NAMALWA (cell line): ENCODE measurements at places on chromosomes 7 and 10.
A peak's percentile ranks its signal among the peaks of the same experiment; 100 is the strongest.

GRCh38 chr10:69801094-69801433, 642 bp upstream of the COL13A1 start:
- DNase-seq: peak; percentile 60

GRCh38 chr7:3914051-3914775, 613.2 kb downstream of the SDK1 start:
- no peak for DNase-seq

- DNase-seq: no peak
Observed at GRCh38 chr7:100949227-100949932, at the start of gene MUC3A. Gene MUC3A (plus strand): TSS chr7:100949534. CDS start chr7:100949625, 91 bp downstream.

- DNase-seq: no peak
Observed at GRCh38 chr7:90387470-90388240, 15.6 kb upstream of the CLDN12 start.

- no peak for DNase-seq
Observed at GRCh38 chr10:97949462-97949861, 81.0 kb downstream of the CRTAC1 start.

GRCh38 chr10:124448696-124449169, 1.1 kb downstream of the NKX1-2 start:
- no peak for DNase-seq

DNA sequence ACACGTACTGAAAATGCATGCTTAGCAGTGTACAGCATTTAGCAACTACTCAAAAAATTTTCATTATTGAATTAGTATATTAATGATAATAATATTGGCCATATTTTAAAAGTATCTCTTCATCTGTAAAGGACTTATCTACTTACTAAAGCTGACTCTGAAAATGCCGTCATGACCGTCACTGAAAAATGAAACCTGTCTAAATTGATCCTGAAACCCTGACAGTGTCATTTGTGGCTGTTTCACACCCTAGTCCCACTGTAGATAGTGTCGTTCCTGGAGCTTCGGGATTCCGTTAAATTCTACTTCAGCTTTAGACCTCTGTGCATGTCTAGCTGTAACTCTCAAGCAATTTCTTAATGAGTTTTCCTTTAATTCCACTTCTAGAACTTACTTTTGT, 35.8 kb upstream of the EZH2 start:
- DNase-seq: no peak

DNA sequence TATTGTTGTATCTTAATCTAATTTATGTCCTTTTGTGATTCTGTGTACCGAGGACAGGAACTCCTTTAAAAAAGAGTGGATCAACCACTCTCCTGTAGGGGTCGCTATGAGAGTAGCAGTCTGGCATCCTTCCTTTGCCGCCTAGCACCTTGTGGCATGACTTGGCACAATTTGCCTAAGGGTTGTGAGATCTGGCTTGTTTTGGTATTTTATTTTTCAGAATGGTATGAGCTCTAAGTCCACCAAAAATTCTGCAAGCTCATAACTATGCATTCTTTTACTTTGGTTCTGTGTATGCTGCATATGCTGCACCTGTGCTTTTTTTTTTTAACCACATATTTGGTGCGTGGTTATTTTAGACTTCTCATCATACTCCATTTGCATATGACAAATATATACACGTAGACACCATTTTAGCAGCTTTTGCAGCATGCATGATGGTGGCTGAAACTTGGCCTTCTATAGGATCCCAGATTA, 112.8 kb downstream of the CDK14 start:
- DNase-seq: peak; percentile 97

DNA sequence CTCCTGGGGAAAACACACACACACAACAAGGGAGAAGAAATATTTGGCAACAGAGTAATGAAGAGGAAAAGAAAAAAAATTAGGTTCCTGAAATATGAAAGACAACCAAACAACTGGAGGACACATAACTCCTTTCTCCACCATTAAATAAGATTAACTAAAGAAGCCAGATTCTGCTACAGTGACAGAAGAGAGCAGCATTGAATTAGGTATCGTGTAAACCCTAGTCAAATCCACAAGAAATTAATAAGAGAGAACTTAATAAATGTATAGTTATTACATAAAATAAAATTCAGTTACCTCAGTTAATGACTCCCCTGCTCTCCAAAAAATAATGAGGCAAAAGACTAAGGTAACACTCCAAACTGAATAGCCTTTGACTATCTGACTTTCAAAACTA, 306.7 kb downstream of the CRPPA start:
- DNase-seq: peak; percentile 11

DNA sequence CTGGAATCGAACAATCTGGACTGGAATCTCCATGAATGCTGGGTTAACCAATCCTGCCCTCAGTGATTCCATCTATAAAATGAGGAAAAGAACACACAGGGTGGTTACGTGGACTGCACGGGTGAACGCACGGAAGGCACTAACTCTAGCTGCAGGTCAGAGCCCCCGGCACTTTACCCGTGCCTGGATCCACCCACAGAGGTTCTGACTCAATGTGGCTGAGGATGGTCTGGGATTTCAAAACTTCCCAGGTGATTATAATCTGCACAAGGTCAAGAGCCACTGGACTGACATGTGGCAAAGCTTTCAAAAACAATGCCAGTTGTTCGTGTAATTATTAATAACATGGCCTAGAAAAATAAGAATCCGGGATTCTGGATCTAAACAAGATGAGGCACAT, 29.2 kb downstream of the KIAA1549 start:
- DNase-seq: no peak

- DNase-seq: no peak
Observed at GRCh38 chr7:155562106-155562505, 15.7 kb upstream of the CNPY1 start.

GRCh38 chr7:28062197-28062991, 118.2 kb downstream of the JAZF1 start:
- peak; percentile 89 for DNase-seq

DNA sequence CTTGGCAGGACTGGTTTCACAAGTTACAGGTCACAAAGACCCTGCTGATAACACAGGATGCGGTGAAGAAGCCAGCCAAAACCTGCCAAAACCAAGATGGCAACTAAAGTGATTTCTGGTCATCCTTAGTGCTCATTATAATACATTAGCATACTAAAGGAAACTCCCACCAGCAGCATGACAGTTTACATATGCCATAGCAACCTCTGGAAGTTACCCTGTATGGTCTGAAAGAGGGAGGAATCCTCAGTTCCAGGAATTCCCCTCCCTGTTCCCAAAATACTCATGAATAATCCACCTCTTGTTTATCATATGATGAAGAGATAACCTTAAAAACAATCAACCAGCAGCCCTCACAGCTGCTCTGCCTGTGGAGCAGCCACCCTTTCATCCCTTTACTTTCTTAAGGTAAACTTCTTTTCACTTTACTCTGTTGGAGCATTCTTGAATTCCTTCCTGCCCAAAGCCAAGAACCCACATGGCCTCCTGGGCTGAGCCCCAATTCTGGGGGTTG, 21.9 kb downstream of the DPY19L1 start:
- no peak for DNase-seq

- DNase-seq: no peak
Observed at GRCh38 chr10:129194181-129194870, 272.7 kb upstream of the MGMT start.

GRCh38 chr10:59887006-59887405, 19.4 kb downstream of the CCDC6 start:
- no peak for DNase-seq

GRCh38 chr10:130021383-130021950, 57.4 kb upstream of the EBF3 start:
- no peak for DNase-seq

DNA sequence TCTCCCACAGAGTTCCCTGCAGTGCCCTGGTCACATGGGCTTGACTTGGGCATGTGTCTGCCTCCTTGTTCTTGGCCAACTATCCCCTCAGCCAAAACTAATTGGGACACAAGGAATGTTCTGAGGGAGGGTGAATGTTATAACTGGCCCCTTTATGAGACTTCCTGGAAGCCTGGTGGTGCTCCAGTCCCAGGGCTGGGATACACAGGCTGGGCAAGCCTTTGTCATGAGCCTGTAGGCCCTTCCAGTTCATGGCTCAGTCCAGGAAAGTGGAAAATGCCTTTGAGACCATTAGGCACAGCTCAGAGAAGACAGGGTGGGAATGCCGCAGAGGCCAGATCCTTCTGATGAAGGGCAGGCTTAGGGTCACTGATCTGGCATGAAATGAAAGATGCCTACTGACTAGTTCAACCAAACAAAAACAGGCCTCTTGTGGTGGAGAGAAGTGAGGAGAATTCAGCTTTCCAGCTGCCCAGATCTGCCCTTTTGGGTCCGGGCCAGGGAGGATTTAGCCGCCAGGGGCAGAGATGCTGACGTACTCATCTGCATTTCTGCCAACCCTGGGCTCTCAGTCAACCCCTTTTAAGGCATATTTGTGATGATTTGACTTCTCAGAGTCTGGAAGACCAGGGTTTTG, 961.5 kb downstream of the KCNMA1 start:
- DNase-seq: no peak

- peak; percentile 19 for DNase-seq
Observed at GRCh38 chr10:119268871-119269506, 61.6 kb downstream of the GRK5 start.

GRCh38 chr7:141027043-141027442, 12.3 kb upstream of the MRPS33 start:
- DNase-seq: no peak

DNA sequence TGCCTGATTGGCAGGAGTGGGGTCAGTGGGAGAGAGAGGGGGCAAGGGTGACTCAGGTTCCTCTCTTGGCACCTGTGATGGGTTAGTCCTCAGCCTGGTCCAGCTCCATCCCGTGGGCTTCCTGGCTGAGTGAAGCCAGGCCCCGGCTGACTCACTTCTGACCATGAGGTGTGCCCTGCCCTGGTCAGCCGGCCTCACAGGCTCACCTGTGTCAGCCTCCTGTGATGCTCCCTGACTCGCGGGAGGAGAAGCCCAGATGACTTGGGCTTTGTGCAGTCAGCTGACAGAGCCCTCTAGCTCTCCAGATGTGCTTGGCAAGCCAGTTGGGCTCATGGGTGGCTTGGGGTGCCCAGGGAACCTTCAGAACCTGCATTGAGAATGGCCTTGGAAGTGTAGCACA, 16.0 kb upstream of the PPIF start:
- no peak for DNase-seq

DNA sequence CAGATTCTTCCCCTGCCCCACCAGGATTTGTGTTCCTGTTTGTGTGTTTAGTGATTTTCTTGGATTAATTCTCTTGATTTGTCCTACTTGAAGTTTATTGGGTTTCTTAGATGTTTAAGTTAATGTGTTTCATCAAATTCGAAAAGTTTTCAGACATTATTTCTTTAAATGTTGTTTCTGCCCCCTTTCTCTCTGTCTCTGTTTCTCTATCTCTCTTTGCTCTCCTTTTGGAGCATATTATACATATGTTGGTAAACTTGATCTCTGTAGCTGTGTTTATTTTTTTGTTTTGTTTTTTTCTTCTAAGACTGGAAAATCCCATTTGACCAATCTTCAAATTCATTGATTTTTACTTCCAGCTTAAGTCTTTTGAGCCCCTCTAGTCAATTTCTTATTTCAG, 115.6 kb downstream of the ZNF277 start:
- DNase-seq: no peak

DNA sequence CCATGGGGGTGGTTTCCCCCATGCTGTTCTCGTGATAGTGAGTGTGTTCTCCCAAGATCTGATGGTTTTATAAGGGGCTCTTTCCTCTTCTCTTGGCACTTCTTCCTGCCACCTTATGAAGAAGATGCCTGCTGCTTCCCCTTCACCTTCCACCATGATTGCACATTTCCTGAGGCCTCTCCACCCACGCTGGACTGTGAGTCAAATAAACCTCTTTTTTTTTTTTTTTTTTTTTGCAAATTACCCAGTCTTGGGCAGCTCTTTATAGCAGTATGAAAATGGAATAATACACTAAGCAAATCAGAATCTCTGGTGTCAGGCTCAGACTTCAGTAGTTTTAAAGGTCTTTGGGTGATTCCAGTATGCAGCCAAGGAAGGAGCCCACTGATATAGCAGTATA, 28.2 kb downstream of the TAS2R41 start:
- no peak for DNase-seq

GRCh38 chr10:79103129-79103528, 34.4 kb downstream of the ZMIZ1 start:
- DNase-seq: no peak

GRCh38 chr10:87760195-87760905, 57.7 kb downstream of the ATAD1 start:
- no peak for DNase-seq

GRCh38 chr7:46626691-46627310, 705.7 kb upstream of the IGFBP3 start:
- no peak for DNase-seq

DNA sequence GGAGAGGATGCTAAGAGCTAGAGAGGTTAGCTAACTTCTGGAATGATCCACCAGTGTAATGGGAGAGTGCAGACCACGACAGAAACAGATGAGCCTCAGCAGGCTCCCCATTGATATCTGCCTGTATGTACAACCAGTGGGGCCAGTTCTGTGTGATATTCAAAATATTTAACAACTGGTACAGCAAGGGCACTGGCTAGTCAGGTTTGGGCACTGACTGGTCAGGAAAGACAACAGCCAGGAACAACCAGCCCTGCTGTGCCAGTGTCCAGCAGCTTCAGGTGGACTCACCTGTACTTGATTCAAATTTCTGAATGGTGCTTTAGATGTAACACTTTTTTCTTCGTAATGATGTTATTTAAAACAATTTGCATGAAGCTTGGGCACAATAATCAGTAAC, 5.9 kb upstream of the TRIL start:
- DNase-seq: no peak

DNA sequence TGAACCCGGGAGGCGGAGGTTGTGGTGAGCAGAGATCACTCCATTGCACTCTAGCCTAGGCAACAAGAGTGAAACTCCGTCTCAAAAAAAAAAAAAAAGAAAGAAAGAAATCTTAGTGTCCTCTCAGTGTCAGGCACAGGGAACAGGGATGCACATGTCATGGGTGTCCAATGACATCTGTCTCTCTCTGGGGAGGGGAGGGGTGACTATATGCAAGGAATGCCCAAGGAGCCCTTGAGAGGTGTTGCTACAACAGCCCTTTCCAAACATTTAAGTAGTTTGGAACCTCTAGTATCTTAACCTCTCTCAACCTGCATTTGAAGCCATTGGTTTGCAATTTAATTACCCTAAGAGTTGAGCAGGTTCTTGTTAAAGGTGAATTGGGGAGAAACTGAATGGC, 28.9 kb downstream of the PDLIM1 start:
- no peak for DNase-seq

DNA sequence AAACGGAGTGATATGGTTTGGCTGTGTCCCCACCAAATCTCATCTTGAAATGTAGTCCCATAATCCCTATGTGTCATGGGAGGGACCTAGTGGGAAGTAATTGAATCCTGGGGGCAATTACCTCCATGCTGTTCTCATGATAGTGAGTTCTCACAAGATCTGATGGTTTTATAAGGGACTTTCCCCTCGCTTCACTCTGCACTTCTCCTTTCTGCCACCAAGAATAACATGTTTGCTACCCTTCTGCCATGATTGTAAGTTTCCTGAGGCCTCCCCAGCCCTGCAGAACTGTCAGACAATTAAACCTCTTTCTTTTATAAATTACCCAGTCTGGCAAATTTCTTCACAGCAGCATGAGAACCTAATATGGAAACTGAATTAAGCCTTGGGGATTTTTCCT, 19.1 kb downstream of the FAM3C start:
- DNase-seq: peak; percentile 64

- DNase-seq: no peak
Observed at GRCh38 chr7:116802144-116802745, 60.1 kb upstream of the CAPZA2 start.

GRCh38 chr7:2732959-2733584, 45.1 kb downstream of the AMZ1 start:
- no peak for DNase-seq
